ENCODE measurements at places on chromosomes 13 and 19. TPM values are rescaled to one million over a fixed set of nuclear protein-coding genes. Genes with fewer than 3 reads are reported as not detected.

Gene NECTIN2
- total RNA-seq: 119 TPM

Gene SEMA6B
- 6.4 TPM for total RNA-seq

Gene NKPD1
- 0.12 TPM for total RNA-seq

Gene RNF113B
- not detected for total RNA-seq

Gene GRAMD1A
- total RNA-seq: 63.1 TPM

Gene APOC4
- total RNA-seq: not detected

Gene AZU1
- 30.4 TPM for total RNA-seq

All from metanephros (tissue), 2 donors.